ENCODE measurements at places on chromosomes 4 and X. TPM values are rescaled to one million over a fixed set of nuclear protein-coding genes. Genes with fewer than 3 reads are reported as not detected.

- DNase-seq = no peak
Observed at GRCh38 chr4:152014280-152014679, 253.5 kb upstream of the GATB start.

DNA sequence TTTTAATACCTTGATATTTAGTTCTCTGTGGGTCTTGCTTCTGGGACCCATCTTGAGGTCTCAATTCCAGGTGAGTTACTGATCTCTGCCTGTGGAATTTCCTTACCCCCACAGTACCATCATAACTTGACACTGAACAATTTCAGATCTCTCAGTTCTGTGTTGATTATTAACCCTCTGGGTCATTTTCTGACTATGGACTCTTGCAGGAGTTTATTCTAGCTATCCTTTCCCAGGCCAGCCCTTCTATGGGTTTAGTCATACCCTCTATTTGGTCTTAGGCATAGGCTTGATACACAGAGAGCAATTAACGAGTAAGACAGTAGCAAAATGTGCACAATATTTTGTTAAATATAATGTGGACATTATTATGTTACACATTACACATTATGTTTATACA is 3.7 kb upstream of the SPARCL1 start:
- DNase-seq = no peak

DNA sequence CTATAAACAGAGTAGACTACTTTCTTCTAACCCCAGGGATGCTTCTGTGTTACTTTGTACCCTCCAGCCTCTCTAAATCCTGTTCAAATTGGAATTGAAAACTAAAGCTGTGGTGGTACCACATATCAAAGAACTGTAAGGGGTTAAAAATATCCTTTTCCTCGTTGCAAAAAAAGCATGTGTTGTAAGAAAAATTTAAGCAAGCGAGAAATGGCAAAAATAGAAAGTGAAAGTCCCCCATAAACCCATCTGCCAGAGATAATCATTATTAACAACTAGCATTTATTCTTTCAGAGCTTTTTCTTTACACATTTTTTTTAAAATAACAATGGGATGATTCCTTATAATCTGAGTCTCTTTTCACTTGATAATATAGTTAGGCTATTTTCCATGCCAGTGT is 40.6 kb downstream of the TMEM164 start:
- no peak for DNase-seq

GRCh38 chr4:76449833-76450232 is 14.8 kb downstream of the SHROOM3 start:
- no peak for DNase-seq

The SPANXB1 gene
- not detected for total RNA-seq

- DNase-seq = no peak
Observed at GRCh38 chr4:81571105-81571504, 99.4 kb upstream of the RASGEF1B start.

- peak; percentile 92 for DNase-seq
Observed at GRCh38 chr4:142549726-142550463, 296.2 kb downstream of the INPP4B start.

The NPFFR2 gene
- 6.2 TPM for total RNA-seq

The RPL9 gene
- 6,223 TPM for total RNA-seq

DNA sequence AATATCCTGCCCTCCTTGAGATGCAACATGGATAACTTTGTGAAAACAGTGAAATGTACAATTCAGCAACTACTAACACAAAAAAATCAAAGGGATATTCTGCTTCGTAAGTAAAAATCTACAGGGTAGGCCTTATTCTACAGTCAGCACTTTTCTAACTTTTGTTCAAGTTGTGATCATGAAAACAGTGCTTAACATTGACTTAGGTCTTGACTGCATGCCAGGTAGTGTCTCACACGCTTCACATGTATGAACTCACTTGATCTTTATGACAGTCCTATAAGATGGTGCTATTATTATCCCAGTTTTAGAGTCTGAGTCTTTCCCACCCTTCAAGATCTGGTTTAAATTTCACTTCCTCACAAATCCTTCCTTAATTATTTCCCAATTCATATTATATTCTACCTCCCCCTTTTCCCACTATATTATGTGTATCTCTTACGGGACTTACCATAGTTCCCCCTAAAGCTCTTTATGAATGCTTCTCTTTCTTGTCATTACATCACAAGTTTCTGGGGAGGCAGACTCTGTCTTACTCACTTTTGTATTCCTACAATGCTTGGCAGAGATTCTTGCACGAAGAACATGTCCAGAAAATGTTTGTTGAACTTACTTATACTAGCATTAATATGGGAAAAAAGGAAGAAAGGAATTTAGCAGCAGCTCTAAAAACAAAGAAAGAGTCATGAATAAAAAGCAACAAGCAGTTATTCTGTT is 179.8 kb downstream of the SCFD2 start:
- no peak for DNase-seq
